ENCODE measurements at places on chromosomes 3 and 15. TPM values are rescaled to one million over a fixed set of nuclear protein-coding genes. Genes with fewer than 3 reads are reported as not detected.

- no peak for DNase-seq
These were observed 6.8 kb downstream of the GDPGP1 start for GRCh38 chr15:90240856-90241255.

DNA sequence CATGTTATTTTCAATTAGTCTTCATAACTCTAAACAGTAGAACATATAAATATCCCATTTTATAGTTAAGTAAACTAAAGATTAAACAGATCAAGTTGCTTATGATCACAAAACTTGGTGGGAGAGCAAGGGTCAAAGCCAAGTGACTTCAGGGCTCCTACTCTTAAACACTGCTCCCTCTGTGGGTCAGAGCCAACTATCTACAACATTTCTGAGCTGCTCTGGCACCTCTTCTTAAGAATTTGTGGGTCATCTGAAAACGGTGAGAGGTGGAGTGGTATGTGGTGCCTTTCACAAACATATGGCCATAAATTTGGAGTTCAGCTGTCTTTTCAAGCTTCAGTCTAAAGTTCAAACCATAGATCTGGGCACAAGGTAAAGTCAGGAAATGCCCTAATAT, 10.9 kb downstream of the ATG3 start:
- no peak for DNase-seq

- DNase-seq, result no peak
These were observed 92.0 kb downstream of the SNRK start for GRCh38 chr3:43378066-43378935.

Gene GPR149
- total RNA-seq, result not detected

Gene ANKRD63
- not detected for total RNA-seq

All from urinary bladder (tissue), 4 donors.